ENCODE measurements at places on chromosomes 5 and 9.
A peak's percentile ranks its signal among the peaks of the same experiment; 100 is the strongest.

- DNase-seq = no peak
Measured at GRCh38 chr5:139870677-139871076, 75.1 kb downstream of the PSD2 start.

- DNase-seq = no peak
Measured at GRCh38 chr9:115300874-115301273, 182.9 kb upstream of the TNC start.

GRCh38 chr9:133787754-133788025, 49.5 kb upstream of the SARDH start:
- DNase-seq = peak; percentile 41

DNA sequence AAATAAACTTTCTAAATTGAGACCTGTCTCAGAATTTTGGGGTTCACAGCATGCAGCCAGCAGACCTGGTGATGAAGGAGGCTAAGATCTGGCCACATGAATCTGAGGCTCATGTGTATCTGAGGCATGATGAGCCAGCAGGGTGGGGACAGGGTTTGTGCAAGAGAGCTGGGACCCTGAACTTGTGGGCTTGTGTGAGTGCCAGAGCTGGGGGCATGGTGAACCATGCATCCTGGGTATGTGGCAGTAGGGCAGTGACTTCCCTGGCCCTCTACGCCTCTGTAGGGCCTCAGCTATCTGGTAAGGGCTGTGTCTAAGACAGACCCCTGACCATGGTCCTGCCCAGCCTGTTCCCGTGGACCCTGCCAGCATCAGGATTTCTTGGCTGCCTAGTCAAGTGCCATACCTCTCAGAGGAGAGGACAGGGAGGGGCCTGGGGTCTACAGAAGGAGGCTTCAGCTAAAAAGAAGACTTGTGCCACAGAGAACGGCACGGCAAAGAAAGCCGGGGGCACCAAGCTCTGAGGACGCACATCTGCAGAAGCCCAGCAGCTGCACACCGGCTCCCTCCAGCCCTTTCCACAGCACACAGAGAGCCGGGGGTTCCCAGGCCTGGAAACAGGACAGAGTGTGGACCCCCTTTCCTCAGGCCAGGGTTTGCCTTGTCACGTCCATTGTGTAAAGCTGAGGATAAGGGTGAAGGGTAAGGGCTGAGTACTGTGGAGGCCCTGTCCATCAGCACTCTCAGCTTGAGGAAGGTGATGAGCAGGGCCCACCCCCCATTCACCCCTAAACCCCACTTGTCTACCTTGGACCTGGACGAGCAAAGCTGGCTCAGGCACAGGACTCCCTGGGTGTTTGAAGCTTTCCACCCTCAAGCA, 130.1 kb downstream of the MRPL36 start:
- no peak for DNase-seq

- no peak for DNase-seq
Measured at GRCh38 chr9:126743041-126743440, 61.8 kb upstream of the ZBTB43 start.

- no peak for DNase-seq
Measured at GRCh38 chr9:89466451-89467277, 31.2 kb downstream of the SEMA4D start.

- no peak for DNase-seq
Measured at GRCh38 chr9:24939109-24939850, 393.6 kb upstream of the IZUMO3 start.

DNA sequence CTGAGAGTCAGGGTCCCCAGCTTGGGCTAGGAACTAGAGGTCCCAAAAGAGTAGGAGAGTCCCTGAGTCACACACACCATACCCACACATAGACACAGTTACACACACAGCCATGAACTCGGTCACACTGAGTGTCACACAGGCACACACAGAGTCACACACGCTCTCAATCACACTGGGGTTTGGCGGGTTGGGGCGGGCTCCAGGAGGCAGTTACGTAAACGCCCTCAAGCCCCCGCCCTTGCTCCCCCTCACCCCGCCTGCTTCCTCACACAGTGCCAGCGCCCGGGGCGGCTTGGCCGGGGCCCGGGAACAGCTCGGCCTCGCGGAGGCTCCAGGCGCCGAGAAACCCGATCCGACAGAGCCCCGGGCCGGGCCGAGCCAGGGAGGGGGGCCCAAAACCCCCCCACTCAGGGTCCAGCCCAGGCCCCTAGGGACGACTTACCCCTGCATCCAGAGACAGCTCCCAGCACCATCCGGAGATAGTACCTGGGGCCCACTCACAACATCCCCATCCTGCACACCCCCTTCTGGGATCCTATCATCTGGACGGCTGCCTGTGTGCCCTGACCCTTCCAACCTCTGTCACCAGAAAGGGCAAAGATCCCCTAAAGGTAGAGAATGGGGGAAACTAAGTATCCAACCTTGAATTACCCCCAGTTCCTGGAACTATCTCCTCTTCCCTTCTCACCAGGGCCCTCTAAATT, 3.5 kb upstream of the CNTFR start:
- peak; percentile 46 for DNase-seq

DNA sequence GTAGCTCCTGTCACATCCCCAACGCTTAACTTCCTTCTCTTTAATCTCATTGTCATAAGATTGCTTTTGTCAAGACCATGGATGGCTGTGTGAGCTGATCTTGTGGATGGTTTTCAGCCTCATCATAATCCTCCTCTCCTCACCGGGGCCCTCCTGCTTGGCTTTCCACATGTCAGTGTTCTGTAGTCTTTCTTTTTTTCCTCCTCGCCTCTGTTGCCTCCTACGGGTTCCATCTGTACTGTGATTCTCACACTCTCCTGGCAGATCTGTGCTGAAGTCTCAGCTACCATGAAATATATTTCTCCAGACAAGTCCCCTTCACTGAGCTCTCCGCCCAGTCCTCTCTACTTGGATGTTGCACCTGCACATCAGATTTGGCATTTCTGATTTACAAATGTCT, 34.9 kb upstream of the FAM120AOS start:
- no peak for DNase-seq

GRCh38 chr5:14767053-14767452, 102.5 kb downstream of the OTULIN start:
- DNase-seq = no peak

- no peak for DNase-seq
Measured at GRCh38 chr9:97419309-97419867, 7.5 kb downstream of the TDRD7 start.

GRCh38 chr9:21965401-21965951, 28.7 kb downstream of the CDKN2A start:
- DNase-seq = no peak

DNA sequence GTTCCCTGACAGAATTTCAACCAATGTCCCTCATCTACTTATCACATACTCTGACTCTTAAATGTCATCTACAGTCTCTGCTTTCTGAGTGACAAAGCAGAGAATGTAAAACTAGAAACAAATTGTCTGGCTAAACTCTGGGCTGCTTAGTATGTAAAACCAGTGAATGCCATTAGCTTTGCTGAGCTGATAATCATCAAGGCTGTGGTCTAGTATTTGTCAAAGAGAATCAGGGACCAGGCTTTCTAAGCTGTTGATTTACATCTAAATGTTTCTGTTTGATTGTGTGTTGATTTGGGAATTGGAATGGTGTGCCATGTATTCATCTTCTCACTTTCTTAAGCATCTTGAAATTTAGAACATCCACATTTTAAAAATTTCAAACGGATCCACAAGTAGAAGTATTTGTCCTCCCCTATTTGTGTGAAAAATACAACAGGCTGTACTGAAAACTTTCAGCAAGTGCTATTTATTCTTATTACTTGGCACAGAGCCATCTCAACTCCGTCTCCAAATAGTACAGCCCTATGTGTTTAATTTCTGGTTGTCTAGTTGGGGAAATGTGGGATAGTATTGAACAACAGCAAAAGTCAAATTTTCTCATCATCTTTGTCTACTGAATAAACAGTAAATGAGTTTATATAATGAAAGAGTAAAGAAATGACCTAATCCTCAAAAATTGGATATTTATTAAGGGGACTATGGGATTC, 251.5 kb downstream of the KCTD16 start:
- no peak for DNase-seq

DNA sequence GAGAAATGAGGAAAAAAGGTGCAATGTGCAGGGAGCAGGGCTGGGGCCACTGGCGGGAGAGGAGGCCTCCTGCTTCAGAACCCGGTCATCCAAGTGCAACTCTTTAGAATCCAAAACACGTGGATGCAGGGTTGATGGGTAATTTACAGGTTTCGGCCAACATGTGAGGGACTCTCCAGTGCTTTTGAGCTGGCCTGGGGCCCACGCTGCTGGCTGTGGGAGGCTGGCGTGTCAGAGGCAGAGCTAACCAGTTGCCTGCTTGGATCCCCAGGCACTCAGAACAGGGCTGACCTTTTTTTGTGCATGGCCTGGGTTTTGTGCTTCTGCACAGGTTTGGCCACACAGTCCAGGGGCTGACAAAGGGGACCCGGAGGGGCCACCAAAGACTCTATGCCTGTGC, 61.6 kb downstream of the GADD45G start:
- no peak for DNase-seq

DNA sequence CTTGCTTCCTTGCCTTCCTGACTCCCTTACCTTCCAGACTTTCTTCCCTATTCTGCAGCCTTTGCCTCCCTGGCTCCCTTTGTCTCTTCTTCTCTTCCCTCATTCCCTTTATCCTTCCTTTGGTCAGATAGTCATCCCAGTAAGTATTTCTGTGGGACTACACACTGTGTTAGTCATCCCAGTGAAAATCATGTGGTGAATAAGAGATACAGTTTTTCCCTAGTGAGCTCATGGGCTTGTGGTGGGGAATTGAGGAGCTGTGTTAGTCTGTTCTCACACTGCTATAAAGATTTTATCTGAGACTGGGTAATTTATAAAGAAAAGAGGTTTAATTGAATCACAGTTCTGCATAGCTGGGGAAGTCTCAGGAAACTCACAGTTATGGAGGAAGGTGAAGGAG, 109.8 kb upstream of the EDIL3 start:
- DNase-seq = no peak

- DNase-seq = no peak
Measured at GRCh38 chr5:127079994-127080491, 6.7 kb upstream of the C5orf63 start.

DNA sequence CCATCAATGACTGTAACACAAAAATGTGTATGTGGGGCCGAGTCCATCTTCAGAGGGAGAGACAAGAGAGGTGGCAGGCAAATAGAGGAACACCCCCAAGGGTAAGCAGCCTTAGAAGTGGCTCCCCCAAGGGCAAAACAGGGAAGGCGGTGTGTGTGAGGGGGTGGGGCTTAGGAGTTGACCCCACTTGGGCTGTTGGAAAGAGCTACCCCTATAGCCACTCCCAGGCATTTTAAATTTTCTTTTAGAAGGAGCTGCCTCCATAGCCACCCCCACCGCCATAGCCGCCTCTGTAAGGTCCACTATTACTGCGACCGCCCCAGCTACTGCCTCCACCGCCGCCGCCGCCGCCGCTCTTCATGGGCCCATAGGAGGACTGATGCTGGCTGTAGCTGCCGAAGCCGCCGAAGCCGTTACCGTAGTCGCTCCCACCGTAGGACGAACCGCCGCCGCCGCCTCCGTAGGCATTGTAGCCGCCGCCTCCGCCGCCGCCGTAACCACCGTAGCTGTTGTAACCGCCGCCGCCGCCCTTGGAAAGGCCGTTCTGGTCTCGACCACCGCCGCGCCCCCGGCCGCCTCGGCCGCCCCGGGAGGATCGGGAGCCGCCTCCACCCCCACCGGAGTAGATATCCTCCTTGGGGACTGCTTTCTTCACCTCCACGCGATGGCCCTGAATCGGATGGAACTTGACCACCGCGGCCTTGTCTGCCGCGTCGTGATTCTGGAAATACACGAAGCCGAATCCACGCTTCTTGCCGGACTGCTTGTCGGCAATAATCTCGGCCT, 1.1 kb downstream of the HNRNPA0 start:
- no peak for DNase-seq

DNA sequence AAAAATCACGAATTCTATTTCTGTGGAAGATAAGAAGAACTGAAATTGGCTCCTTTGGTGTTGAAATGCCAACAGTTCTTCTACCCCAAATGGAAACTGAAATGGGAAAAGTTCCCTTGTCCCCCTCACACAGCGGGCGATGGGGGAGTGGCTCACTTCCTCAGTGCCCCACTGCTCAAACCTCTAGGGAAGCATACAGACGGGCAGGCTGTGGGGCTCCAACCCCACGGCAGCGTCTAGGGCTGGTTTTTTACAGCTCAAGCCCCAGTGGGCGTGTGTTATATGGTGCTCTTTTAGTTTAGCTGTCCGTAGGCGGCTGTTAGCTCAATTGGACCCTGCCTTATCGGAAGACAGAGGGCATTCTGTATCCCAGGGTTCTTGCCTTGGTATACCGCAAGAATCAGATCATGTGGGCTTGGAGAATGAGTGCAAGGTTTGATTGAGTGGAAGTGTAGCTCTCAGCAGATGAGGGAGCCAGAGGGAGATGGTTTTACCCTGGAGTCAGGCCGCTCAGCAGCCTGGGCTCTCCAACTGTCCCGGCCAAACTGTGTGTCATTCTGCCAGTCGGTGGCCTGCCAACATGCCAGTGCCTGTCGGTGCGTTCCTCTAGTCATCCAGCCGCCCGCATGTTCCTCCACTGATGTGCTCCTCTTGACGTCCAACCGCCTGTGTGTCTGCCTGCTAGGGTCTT, 166.3 kb upstream of the ZNF608 start:
- peak; percentile 30 for DNase-seq

DNA sequence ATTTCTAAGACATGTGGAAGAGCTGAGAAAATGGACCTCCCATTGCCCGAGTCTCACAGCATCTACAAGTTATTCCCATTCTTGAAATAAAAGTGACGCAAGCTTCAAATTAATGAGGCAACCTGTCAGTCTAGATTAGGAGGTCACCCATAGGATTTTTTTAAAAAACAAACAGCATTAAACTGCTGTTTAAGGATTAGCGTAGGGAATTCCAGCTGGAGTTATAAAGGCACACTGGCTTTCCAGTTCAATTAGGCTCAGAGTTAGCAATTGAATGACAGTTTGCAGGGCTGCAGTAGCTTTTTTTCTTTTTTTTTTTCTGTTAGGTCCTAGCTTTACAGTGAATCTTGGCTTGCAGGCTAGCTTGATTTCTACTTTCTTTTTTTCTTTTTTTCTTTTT, 16.2 kb downstream of the PRKACG start:
- DNase-seq = no peak

GRCh38 chr5:64532657-64533056, 26.8 kb downstream of the RGS7BP start:
- no peak for DNase-seq

GRCh38 chr5:171270136-171270535, 38.9 kb upstream of the TLX3 start:
- no peak for DNase-seq

- DNase-seq = peak; percentile 4
Measured at GRCh38 chr5:23820765-23821471, 313.5 kb downstream of the PRDM9 start.

- no peak for DNase-seq
Measured at GRCh38 chr5:126972062-126972895, 58.1 kb downstream of the MARCHF3 start.

GRCh38 chr5:14263699-14264098, 120.6 kb downstream of the TRIO start:
- no peak for DNase-seq

DNA sequence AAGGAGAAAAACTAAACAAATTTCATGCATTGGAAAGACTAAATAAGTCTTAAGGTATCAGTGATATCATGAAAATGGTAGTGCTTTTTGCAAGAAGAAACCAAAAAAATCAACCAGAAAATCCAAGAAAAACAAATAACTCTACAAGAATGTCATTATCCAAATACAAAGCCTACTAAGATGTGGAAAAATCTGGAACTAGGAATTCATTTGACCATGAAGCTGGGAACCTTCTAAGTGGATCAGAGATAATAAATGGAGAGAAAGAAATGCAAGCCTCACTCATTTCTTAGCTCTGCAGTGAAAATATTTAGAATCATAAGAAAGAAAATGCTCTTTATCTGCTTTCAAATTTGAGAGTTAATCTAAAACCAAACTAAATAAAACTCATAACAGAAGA, 51.3 kb downstream of the RASEF start:
- DNase-seq = no peak

Data from hippocampal formation (tissue), 2 donors.